ENCODE measurements at places on chromosomes 1 and 21. TPM values are rescaled to one million over a fixed set of nuclear protein-coding genes. Genes with fewer than 3 reads are reported as not detected.

The TMIGD3 gene
- 6.5 TPM for polyA plus RNA-seq

The DISC1 gene
- 0.81 TPM for polyA plus RNA-seq

The SERPINC1 gene
- not detected for polyA plus RNA-seq

The LHX8 gene
- 0.05 TPM for polyA plus RNA-seq

The GOLT1A gene
- polyA plus RNA-seq, result 6.6 TPM

The TAS1R1 gene
- 0.12 TPM for polyA plus RNA-seq

DNA sequence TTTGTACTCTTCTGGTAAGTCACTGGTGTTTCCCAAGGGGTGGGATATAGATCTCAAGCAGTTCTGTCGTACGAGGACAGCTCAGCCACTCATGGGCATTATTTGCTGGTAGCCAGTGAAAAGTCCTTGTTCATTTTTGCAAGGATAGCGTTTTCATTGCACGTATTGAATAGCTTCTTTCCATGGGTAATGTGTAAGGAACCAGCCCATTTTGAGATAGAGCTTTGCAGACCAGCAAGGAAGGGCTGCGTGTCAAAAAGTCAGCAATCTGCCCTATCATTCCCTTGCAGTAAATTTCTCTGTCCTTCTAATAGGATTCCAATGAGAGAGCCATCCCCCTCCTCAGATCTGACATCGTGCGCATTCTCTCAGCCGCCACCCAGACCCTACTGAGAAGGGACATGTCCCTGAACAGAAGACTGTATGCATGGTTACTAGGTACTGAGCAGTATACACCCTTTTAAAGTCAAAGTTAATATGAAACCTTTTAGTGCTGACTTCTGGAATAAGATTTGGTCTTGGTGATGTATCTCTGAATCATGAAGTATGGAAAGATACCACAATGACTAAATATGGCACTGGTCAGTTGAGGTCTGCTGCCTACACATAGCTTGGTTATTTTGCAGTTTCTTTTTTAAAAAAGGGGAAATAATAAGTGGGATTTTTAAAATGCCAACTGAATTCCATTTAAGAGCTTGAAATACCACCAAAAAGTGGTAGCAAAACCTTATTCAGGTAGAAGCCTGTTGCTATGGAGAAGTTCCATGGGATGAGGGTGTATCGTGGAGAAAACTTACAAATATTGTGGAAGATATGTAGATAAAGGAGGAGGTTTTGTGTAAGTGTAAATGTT lies 55.3 kb downstream of the DOP1B start:
- no peak for DNase-seq

- DNase-seq, result no peak
These were observed 14.1 kb downstream of the MYOCOS start for GRCh38 chr1:171636141-171636540.

DNA sequence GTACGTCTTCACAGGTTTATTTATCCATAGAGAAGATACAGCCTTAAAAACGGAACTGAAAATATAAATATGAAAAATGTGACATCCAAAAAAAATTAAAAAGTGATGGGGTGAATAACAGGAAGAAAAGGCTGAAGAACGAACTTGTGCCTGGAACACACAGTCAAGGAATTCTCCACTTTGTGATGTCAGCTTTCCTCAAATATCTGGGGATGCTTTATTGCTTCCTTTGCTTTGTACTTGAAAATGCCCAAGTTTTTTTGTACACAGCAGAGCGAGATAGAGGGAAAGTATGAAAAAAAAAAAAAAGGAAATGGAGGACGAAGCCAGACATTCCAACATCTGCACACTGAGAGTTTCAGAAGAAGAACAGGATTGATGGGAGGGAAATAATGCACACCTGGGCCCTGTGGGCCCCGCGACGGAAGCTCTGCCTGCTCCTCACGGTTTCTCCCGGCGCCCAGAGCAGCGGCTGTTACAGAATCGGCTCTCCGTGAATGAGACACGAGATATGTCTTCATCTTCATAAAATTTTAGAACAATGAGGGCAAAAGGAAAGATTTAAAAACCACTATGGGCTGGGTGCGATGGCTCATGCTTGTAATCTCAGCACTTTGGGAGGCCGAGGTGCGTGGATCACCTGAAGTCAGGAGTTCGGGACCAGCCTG lies 10.0 kb upstream of the LRRC3 start:
- no peak for DNase-seq

GRCh38 chr1:36565576-36566501 lies 83.1 kb upstream of the CSF3R start:
- no peak for DNase-seq

DNA sequence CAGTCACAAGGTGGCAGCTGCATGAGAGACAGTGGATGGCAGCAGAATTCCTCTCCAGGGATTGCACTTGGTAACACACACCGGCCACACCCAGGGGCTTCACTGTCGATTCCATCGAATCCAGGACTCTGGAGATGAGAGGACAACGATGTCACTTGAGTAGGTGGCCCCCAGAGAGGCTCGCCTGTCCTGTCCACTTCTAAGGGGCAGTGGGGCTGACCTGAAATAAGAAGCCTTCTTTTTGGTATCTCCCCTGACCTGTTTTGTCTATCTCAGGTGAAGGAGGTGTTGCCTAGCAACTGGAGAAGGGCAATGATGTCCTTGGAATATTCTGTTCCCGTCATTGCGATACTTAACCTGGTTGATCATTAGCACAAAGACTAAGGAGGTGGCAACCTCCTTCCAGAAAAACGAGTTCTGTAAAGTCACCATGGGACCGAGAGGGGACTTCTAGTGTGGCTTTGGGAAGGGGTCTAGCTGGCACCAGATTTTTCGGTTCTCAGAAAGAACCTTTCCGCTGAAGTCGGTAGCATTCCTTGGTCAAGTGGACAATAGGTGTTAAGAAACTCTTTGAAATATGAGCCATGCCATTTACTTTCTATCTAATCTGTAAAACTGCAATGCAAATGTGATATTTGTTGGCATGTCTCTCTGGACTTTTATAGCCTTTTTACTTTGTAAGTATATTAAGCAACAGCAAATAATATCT lies 85.2 kb upstream of the TMPRSS2 start:
- peak; percentile 84 for DNase-seq

DNA sequence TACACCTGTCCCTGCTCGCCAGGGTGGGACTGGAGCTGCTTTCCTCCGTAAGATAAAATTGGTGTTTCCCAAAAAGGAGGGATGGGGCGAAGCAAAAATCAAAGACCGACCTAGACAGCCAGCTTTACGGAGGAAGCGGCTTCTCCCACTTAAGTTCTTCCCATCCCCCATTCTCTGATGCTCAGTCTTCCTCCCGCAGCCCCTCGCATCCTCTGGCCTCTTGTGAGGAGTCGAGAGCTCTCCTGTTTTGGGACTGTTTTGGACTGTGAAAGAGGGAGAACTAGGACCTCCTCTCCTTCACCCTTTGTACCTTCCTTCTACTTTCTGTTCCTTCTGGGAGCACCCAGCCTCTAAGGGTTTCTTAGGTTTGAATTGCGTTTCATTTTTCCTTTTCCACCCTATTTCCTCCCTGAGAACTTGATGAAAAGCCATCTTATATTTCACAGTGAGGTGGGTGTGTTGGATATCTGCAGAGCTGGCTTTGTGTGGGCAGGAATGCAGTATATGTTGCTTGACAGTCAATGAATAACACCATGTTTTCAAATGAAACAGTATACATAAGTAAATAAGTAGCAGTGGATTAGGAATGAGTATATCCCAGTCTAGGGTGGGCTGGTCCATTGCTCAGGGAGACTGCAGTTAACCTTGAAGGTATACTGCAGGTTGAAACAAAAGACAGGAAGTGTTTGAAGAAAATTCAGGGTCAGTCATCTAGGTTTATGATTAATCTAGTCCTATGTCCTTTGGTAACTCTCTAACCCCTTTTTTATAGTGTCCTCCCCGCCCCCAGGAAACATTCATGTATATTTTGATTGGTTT lies 848 bp downstream of the CTTNBP2NL start:
- peak; percentile 65 for DNase-seq

GRCh38 chr1:200588698-200589097 lies 31.9 kb downstream of the KIF14 start:
- peak; percentile 37 for DNase-seq

GRCh38 chr1:109977225-109977624 lies 7.3 kb upstream of the AHCYL1 start:
- no peak for DNase-seq

Data from stomach (tissue), 19 donors.